Aorta (tissue), 5 donors: ENCODE measurements at places on chromosomes 1 and 21. TPM values are rescaled to one million over a fixed set of nuclear protein-coding genes. Genes with fewer than 3 reads are reported as not detected.

DNA sequence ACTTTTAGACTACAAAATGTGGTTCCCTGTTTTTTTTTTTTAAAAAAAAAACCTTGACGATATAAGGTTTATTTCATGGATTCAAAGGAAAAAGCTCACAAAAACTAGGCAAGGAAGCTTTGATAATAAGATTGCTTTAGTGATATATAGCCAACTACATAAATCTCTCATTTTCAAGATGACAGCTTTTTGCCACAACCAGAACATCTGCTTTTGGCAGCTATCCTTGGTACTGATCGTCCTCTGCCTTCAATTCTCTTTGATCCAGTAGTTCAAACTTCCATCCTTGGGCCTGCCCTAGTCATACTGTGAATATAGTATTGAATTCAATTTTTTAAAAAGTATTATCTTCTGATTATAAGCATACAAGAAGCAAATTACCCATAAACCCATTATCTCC is 72.9 kb upstream of the CD53 start:
- H3K4me3 ChIP-seq, result no peak overlapping the region
- H3K27me3 ChIP-seq, result no peaks in the 10 kb centered on the region
- no peaks in the 10 kb centered on the region for H3K36me3 ChIP-seq
- H3K27ac ChIP-seq, result no peak overlapping the region

Gene POU3F1
- total RNA-seq, result 0.21 TPM

DNA sequence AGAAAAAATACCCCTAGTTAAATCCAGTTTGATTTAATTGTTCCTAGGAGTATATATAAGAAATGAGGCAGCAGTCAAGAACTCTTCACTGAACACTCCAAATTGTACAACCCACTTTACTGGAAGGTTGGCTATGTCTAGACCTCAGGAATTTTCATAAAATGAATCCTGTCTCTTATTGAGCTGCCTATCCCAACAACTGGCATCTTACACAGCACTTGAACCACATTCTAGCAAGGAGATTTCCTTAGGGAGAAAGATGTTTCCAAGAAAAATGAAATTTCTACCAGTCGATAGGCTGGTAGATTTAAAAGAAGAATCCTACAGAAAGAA is 16.3 kb downstream of the RNF19B start:
- no peaks in the 10 kb centered on the region for H3K36me3 ChIP-seq
- no peak overlapping the region for H3K27ac ChIP-seq
- no peak overlapping the region for H3K4me3 ChIP-seq
- peaks cover 6% of the 10 kb centered on the region for H3K4me1 ChIP-seq
- H3K27me3 ChIP-seq, result no peaks in the 10 kb centered on the region

GRCh38 chr1:153546371-153546770 is 765 bp upstream of the S100A4 start:
- no peak for DNase-seq
- H3K27me3 ChIP-seq, result no peaks in the 10 kb centered on the region
- no peaks in the 10 kb centered on the region for H3K4me1 ChIP-seq
- H3K36me3 ChIP-seq, result peaks cover 4% of the 10 kb centered on the region
- H3K27ac ChIP-seq, result peak overlapping the region; percentile 77

DNA sequence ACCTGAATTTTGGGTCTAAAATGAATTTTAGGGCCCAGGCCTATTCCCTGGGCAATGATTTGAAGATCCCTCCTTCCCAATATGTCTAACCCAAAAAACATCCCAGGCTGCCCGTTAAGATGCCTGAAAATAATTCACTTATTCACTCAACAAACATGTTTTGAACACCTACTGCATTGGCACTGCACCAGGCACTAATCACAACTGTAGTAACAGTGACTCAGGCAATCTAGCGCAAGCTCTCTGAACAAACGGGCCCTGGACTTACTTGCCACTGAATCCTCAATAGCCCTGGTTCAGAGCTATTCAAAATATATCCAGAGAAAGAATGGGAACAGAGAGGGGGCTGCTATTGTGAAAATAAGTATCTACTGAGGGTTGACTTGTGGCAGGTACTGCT is 4.2 kb downstream of the CD244 start:
- no peak overlapping the region for H3K27ac ChIP-seq
- DNase-seq, result no peak
- H3K27me3 ChIP-seq, result no peaks in the 10 kb centered on the region
- H3K36me3 ChIP-seq, result no peaks in the 10 kb centered on the region
- H3K4me3 ChIP-seq, result no peak overlapping the region
- H3K4me1 ChIP-seq, result no peaks in the 10 kb centered on the region

GRCh38 chr1:156898161-156898566 is 4.6 kb downstream of the PEAR1 start:
- H3K27ac ChIP-seq, result no peak overlapping the region
- H3K4me1 ChIP-seq, result no peaks in the 10 kb centered on the region
- peak; percentile 75 for DNase-seq
- no peak overlapping the region for H3K4me3 ChIP-seq
- H3K36me3 ChIP-seq, result no peaks in the 10 kb centered on the region
- H3K27me3 ChIP-seq, result no peaks in the 10 kb centered on the region

Gene CNTN2
- 1.3 TPM for total RNA-seq

Gene VHLL
- not detected for total RNA-seq

GRCh38 chr1:154860156-154860870 is 9.8 kb downstream of the KCNN3 start:
- H3K27me3 ChIP-seq, result no peaks in the 10 kb centered on the region
- H3K4me3 ChIP-seq, result no peak overlapping the region
- no peaks in the 10 kb centered on the region for H3K36me3 ChIP-seq
- H3K4me1 ChIP-seq, result no peaks in the 10 kb centered on the region
- no peak for DNase-seq

DNA sequence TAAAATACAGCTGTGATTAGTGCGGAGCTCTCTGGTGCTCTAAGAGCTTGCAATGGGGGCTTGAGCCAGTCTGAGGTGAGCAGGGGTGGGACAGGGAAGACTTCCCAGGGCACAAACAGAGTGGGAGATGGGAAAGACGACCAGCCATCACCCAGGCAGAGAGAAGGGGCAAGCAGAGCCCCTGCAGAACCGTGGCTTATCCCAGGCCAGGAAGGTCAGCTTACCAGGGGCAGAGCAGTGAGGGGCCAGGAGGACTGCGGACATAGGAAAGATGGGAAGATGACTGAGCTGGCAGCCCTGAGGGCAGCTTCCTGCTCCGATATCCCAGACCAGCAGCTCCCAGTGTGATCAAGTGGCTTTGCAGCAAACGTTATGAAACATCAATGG is 55.4 kb upstream of the IFFO2 start:
- H3K4me3 ChIP-seq, result no peak overlapping the region
- H3K27ac ChIP-seq, result peak overlapping the region; percentile 49
- peaks cover 2% of the 10 kb centered on the region for H3K4me1 ChIP-seq
- no peak for DNase-seq
- no peaks in the 10 kb centered on the region for H3K27me3 ChIP-seq
- no peaks in the 10 kb centered on the region for H3K36me3 ChIP-seq

Gene SPRR4
- not detected for total RNA-seq

Gene AMPD1
- 0.52 TPM for total RNA-seq

Gene TAL1
- 6.0 TPM for total RNA-seq

Gene CFHR4
- not detected for total RNA-seq

DNA sequence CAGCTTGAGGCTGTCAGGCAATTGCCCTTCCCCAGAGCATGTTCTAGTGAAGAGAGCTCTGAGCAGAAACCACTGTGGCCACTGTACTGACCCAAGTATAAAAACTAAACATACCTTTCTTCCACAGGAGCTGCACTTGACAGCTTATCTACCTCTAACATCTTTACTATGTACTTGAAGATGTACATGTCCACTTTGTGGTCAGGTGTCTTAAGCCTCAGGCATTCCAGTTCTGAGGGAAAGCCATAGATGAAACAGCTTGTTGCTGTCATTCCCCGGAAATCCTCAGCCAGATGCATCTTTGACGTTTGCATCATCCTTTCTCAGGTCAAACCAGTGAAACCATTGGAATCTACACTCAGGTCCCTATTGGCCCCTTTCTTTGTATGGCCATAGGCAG is 70.4 kb downstream of the CHRM3 start:
- no peaks in the 10 kb centered on the region for H3K36me3 ChIP-seq
- H3K4me1 ChIP-seq, result no peaks in the 10 kb centered on the region
- H3K4me3 ChIP-seq, result no peak overlapping the region

GRCh38 chr1:232109391-232109790 is 482.8 kb downstream of the DISC1 start:
- H3K4me3 ChIP-seq, result no peak overlapping the region
- no peaks in the 10 kb centered on the region for H3K36me3 ChIP-seq
- H3K27me3 ChIP-seq, result no peaks in the 10 kb centered on the region
- no peaks in the 10 kb centered on the region for H3K4me1 ChIP-seq
- no peak for DNase-seq

GRCh38 chr1:7644086-7644485 is 127.0 kb upstream of the VAMP3 start:
- H3K36me3 ChIP-seq, result no peaks in the 10 kb centered on the region
- no peak overlapping the region for H3K4me3 ChIP-seq
- H3K27me3 ChIP-seq, result no peaks in the 10 kb centered on the region
- no peaks in the 10 kb centered on the region for H3K4me1 ChIP-seq
- H3K27ac ChIP-seq, result no peak overlapping the region

Gene CFAP141
- total RNA-seq, result not detected

- no peak overlapping the region for H3K27ac ChIP-seq
- no peaks in the 10 kb centered on the region for H3K36me3 ChIP-seq
- DNase-seq, result no peak
- H3K4me3 ChIP-seq, result no peak overlapping the region
Observed at GRCh38 chr1:235297579-235297978, 30.4 kb downstream of the ARID4B start.

- no peak overlapping the region for H3K27ac ChIP-seq
- H3K36me3 ChIP-seq, result no peaks in the 10 kb centered on the region
- no peaks in the 10 kb centered on the region for H3K27me3 ChIP-seq
- H3K4me3 ChIP-seq, result no peak overlapping the region
Observed at GRCh38 chr1:25174730-25175612, 57.3 kb downstream of the SYF2 start.

Gene ATP1A2
- 24.8 TPM for total RNA-seq

Gene KRTCAP2
- total RNA-seq, result 143 TPM

GRCh38 chr1:215083383-215083961 is 935 bp downstream of the KCNK2 start:
- H3K27ac ChIP-seq, result no peak overlapping the region
- DNase-seq, result peak; percentile 70
- no peaks in the 10 kb centered on the region for H3K4me1 ChIP-seq
- H3K27me3 ChIP-seq, result no peaks in the 10 kb centered on the region
- peak overlapping the region; percentile 28 for H3K4me3 ChIP-seq
- H3K36me3 ChIP-seq, result no peaks in the 10 kb centered on the region

GRCh38 chr1:10679496-10680220 is 116.8 kb downstream of the CASZ1 start:
- no peak overlapping the region for H3K27ac ChIP-seq
- H3K36me3 ChIP-seq, result no peaks in the 10 kb centered on the region
- no peaks in the 10 kb centered on the region for H3K4me1 ChIP-seq
- no peak for DNase-seq
- H3K4me3 ChIP-seq, result no peak overlapping the region

DNA sequence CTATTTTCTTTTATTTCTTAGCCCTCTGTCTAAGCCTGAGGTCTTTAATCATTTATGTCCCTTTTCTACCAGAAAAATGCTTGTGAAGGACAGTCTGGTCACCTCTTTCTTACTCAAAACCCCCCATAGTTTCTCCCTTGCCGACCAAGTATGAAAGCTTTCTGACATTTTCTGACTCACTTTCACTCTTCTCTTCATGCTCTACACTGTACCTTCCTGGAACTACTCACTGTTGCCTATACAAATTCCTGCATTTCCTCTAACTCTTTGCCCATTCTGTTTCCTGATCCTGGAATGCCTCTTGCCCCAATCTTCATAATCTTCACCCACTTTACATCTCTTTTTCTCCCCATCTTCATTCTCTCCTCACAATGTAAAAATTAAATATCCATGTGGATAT is 380.0 kb downstream of the HHIPL2 start:
- no peaks in the 10 kb centered on the region for H3K36me3 ChIP-seq
- no peaks in the 10 kb centered on the region for H3K4me1 ChIP-seq
- no peak overlapping the region for H3K4me3 ChIP-seq
- H3K27ac ChIP-seq, result no peak overlapping the region
- no peak for DNase-seq

- no peak overlapping the region for H3K4me3 ChIP-seq
- no peak overlapping the region for H3K27ac ChIP-seq
Observed at GRCh38 chr1:66360285-66360724, 173.6 kb upstream of the SGIP1 start.

GRCh38 chr1:84271441-84272151 is 29.9 kb upstream of the SAMD13 start:
- H3K36me3 ChIP-seq, result no peaks in the 10 kb centered on the region
- no peak overlapping the region for H3K27ac ChIP-seq
- no peak for DNase-seq
- no peak overlapping the region for H3K4me3 ChIP-seq

DNA sequence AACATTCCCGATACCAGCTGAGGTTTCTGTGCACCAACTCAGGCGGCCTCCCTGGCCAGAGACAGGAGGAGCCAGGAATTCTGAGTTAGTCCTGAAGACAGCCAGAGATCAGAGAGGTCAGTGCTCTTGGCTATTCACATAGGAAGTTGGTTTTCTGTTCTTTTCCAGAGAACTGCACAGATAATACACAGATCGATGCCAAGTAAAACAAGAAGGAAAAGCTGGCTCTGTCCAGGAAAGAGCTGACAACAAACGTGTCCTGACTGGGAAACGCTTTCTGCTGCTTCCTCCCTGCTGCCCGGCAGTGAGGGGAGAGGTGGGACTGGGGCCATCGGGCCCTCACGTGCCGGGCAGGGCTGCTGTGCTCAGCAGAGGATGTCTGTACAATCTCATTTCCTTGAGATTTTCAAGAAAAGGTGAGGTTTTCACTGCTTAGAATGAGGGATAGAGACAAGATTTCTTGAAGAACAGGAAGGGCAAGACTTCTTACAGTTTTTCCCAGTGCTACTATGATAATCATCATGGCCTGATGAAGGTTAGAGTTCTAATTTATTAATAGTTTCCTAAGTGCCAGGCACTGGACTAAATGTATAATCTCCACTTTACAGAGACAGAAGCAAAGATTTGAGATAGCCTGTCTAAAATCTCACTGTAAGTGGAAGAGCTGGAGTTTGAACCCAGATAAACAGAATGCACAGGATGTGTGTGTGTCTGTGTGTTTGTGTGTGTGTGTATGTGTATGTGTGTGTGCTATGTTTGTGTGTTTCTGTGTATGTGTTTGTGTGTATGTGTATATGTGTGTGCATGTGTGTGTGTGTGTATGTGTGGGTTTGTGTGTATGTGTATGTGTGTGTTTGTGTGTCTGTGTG is 211.0 kb upstream of the RAB4A start:
- no peaks in the 10 kb centered on the region for H3K4me1 ChIP-seq
- no peaks in the 10 kb centered on the region for H3K27me3 ChIP-seq
- DNase-seq, result peak; percentile 83
- no peak overlapping the region for H3K4me3 ChIP-seq

Gene CYP4Z1
- total RNA-seq, result 2.2 TPM

- H3K36me3 ChIP-seq, result no peaks in the 10 kb centered on the region
- peaks cover 3% of the 10 kb centered on the region for H3K27me3 ChIP-seq
Observed at GRCh38 chr1:208446271-208446691, 202.1 kb upstream of the PLXNA2 start.

Gene ZSWIM5
- 2.8 TPM for total RNA-seq

Gene GPR37L1
- 0.06 TPM for total RNA-seq

DNA sequence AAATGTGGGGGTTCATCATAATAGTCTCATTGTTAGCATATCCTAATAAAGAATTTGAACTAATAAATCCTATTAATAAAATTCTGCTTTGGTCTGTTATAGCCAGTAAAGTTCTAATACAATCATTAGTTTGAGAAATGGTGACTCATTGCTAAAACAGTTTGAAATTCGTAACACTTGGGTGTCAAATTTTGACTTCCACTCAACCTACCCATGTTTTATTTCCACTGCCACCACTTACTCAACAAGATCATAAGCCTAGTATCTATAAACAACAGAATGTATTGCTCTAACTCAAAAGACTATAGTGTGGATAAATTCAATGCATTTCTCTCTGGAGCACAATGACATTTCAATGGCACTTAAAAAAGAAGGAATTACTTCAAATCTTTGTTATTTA is 29.1 kb downstream of the LGALS8 start:
- no peak overlapping the region for H3K4me3 ChIP-seq
- no peak overlapping the region for H3K27ac ChIP-seq
- no peak for DNase-seq
- H3K4me1 ChIP-seq, result no peaks in the 10 kb centered on the region
- H3K36me3 ChIP-seq, result peaks cover 15% of the 10 kb centered on the region
- H3K27me3 ChIP-seq, result no peaks in the 10 kb centered on the region
